Activated naive CD8-positive, alpha-beta T cell treated with anti-CD3 and anti-CD28 coated beads, Interleukin-2, amount 10 ng/mL, durations not matched to agents 7 days and 5 days (primary cell): ENCODE measurements at places on chromosomes 4 and X.

DNA sequence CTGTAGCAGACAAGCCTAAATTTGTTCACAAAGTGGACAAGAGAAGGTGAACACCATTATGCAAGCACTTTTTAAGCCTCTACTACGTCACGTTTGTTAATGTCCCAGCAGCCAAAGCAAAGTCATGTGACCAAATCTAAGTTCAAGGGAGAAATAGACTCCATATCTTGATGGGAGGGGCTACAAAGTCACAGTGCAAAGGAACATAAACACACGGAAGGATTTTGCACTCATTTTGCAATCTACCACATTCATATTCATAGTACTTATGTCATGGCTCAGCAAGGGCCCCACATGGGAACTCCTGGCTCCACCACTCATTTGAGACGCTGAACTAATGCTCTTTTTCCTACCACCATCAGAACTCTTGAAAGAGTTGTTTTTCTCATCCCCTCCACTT lies 139.0 kb upstream of the JADE1 start:
- no peaks in the 10 kb centered on the region for H3K36me3 ChIP-seq
- H3K27me3 ChIP-seq: no peaks in the 10 kb centered on the region
- no peaks in the 10 kb centered on the region for H3K4me1 ChIP-seq

DNA sequence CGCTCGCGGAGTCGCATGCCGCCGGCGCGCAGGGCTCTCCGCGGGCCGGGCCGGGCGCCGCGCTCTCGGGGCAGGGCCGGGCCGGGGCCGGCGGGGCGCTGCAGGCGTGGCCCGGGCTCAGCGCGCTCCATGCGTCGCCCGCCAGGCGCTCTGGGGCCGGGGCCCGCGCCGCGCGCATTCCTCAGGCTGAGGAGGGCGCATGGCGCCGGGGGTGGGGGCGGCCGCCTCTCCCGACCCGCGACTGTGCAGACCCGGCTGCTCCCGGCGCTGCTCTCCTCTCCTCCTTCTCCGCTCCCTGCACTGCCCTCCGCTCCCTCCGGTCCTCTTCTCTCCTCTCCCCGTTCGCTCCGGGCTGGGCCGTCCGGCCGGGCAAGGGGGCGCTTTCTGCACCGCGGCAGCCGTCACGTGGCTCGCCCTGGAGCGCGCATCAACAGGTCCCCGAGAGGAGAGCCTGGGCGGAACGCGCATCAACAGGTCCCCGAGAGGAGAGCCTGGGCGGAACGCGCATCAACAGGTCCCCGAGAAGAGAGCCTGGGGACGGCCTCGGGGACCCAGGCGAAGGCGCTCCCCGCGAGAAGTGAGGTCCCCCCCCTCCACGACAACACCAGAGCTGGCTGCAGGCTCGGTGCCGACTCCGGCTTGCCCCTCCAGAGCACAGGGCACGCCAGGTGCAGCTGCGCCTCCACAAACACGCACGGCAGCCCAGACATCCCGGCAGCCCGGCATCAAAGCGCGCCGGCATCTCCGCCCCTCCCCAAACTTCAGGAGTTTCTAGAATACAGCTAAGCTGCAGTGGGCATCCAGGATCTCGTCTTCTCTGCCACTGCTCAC lies 12.9 kb downstream of the PPP2R3B start:
- H3K27me3 ChIP-seq: peaks cover 44% of the 10 kb centered on the region
- DNase-seq: peak; percentile 59
- H3K27ac ChIP-seq: no peak overlapping the region
- H3K36me3 ChIP-seq: peaks cover 2% of the 10 kb centered on the region
- H3K4me1 ChIP-seq: peaks cover 20% of the 10 kb centered on the region

- H3K4me3 ChIP-seq: no peak overlapping the region
- H3K27me3 ChIP-seq: peaks cover 22% of the 10 kb centered on the region
- DNase-seq: no peak
- no peaks in the 10 kb centered on the region for H3K4me1 ChIP-seq
Observed at GRCh38 chr4:13640149-13640940, 12.8 kb upstream of the BOD1L1 start.

- H3K27ac ChIP-seq: no peak overlapping the region
- peaks cover 14% of the 10 kb centered on the region for H3K36me3 ChIP-seq
- no peak overlapping the region for H3K4me3 ChIP-seq
- H3K27me3 ChIP-seq: no peaks in the 10 kb centered on the region
- DNase-seq: no peak
Observed at GRCh38 chr4:169398316-169398715, 127.6 kb upstream of the SH3RF1 start.

DNA sequence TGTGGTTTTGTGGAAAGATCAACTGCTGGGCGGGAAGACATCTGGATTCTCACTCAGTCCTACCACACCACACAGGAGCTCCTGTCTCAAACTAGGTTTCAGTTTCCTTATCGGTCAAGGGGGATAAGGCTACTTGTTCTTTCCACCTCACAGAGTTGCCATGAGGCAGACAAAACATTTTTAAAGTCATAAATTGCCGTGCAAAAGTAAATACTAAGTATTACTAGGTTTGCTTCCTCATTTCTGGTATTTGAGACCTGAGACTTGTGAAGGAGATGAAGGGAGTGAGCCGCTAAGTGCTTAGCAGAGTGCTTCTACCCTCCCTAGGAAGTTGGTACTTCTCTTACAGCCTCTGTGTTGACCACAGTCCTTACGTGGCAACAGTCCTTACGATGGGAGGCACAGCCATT lies 1.5 kb downstream of the LAP3 start:
- peaks cover 24% of the 10 kb centered on the region for H3K36me3 ChIP-seq
- peak overlapping the region; percentile 99 for H3K27ac ChIP-seq

- no peak overlapping the region for H3K27ac ChIP-seq
- DNase-seq: no peak
- no peak overlapping the region for H3K4me3 ChIP-seq
- H3K27me3 ChIP-seq: peaks cover 3% of the 10 kb centered on the region
Observed at GRCh38 chr4:102089850-102090621, 255.2 kb downstream of the SLC39A8 start.

GRCh38 chr4:62377700-62378099 lies 1177.6 kb downstream of the ADGRL3 start:
- H3K4me3 ChIP-seq: no peak overlapping the region
- DNase-seq: no peak
- H3K27me3 ChIP-seq: no peaks in the 10 kb centered on the region
- no peak overlapping the region for H3K27ac ChIP-seq
- H3K36me3 ChIP-seq: no peaks in the 10 kb centered on the region

- no peak for DNase-seq
- no peak within 1 kb of the TSS for H3K27ac ChIP-seq
- H3K4me3 ChIP-seq: no peak within 1 kb of the TSS
- H3K27me3 ChIP-seq: peaks cover 16% of the 10 kb centered on the region
- H3K36me3 ChIP-seq: no peaks in the 10 kb centered on the region
- H3K4me1 ChIP-seq: no peaks in the 10 kb centered on the region
Observed at GRCh38 chr4:186554914-186555827, at the start of gene MTNR1A. MTNR1A (minus strand) TSS chr4:186555567; CDS start chr4:186555365, 202 bp downstream.

DNA sequence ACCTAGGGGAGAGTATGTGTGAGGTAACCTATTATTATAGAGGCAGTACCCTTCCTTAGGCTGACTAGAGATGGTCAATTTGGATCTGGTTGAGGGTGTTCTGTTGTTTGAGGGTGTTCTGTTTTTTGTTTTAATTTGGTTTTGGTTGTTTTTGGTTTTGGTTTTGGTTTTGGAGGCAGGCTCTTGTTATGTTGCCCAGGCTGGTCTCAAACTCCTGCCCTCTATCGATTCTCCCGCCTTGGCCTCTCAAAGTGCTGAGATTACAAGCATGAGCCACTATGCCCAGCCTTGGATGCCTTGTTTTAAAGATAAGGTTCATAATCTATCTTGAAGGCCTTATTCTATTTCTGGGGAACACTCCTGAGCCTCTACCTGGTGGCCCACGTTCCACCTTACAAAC lies 912 bp downstream of the CXorf65 start:
- no peak for DNase-seq
- H3K27me3 ChIP-seq: no peaks in the 10 kb centered on the region

DNA sequence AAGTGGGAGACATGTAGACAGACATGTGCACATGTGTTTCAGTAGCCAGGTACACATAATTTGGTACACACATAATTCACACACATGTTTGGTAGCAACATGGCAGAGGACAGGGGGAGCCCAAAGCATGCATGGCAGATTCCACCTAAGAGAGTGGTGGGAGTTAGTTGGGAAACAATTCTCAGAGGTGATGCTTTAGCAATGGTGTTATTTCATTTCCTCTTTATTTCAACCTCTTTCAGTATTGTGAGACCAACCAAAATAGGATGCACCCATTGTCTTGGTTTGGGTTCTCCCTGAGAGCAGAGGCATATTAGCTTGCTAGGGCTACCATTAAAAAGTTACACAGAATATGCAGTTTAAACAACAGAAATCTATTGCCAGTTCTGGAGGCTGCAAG lies 92.2 kb upstream of the ANXA3 start:
- H3K4me1 ChIP-seq: no peaks in the 10 kb centered on the region
- no peak overlapping the region for H3K27ac ChIP-seq

DNA sequence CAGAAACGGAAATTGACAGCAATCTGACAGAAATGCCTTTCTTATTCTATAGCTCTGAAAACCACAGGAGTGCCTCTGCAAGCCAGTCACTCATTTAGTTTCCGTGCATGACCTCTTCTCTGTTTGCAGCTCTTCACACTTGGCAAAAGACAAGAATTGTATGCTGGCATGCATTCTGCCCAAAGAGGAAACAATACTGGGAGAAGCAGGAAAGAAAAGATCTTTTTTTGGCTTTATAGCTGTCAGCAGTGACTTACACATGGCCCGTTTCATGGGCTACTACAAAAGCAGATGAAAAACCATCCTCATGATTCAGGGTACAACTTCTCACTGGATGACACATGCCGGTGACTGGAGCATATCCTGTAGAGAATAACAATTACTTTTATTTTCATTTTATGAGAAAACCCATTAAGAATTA lies 249.4 kb downstream of the ADAMTS3 start:
- H3K27me3 ChIP-seq: peaks cover 9% of the 10 kb centered on the region
- peaks cover 5% of the 10 kb centered on the region for H3K4me1 ChIP-seq
- peak overlapping the region; percentile 28 for H3K4me3 ChIP-seq
- no peak for DNase-seq

DNA sequence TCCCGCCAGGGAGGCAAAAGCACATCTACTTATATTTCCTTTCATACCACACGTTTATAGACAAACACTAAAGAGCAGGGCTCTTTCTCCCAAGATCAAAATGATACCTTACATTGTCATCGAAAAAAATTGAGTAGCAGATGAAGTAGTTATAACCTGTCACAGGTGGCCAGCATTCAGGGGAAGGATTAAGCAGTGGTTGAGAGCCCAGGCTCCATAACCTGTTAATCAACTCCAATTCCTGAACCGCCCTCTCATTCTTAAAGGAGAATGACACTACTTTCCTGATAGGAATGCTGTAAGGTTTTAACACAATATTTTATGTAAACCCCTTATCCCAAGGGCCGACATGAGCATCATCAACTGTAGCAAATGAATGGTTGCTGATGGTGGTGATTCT lies 268.9 kb upstream of the KCNIP4 start:
- H3K27me3 ChIP-seq: no peaks in the 10 kb centered on the region
- H3K4me1 ChIP-seq: no peaks in the 10 kb centered on the region
- H3K4me3 ChIP-seq: no peak overlapping the region

DNA sequence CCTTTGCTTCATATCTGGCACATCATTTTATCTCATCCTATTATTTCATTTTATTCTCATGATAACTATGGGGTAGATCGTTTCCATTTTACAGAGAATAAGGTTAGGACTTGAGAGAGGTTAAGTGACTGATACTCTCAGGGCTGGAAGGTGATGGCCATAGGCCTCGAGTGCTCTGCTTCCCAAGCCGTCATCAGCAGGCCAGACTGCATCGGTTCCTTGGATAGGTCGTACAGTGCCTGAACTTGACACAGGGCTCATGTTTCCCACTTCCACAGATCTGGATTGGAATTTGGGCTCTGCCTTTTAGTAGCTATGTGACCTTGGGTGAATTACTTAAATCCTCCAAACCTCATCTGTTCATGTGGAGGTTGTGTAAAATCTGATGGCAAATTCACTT lies 81.4 kb downstream of the TMEM131L start:
- DNase-seq: no peak
- no peak overlapping the region for H3K27ac ChIP-seq
- peaks cover 10% of the 10 kb centered on the region for H3K36me3 ChIP-seq
- peaks cover 6% of the 10 kb centered on the region for H3K4me1 ChIP-seq
- H3K4me3 ChIP-seq: no peak overlapping the region
- H3K27me3 ChIP-seq: no peaks in the 10 kb centered on the region

DNA sequence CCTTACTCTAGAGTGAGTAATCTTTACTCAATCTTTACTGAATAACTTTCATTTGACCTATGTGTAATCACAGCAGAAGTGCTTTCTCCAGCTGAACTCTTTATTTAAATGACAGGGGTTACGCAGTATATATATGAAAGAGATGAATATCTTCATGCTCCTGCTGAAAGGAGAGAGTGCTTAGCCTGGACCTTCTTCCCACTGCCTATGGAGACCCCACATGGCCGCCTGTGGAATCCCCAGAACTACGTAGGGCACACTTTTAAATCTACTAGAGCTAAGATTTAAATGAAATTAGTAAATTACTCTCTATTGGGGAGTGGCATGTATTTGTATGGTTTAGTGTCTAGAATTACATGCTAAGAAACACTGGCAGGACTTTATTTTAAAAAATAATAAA lies 391.2 kb downstream of the ANKRD50 start:
- H3K4me1 ChIP-seq: no peaks in the 10 kb centered on the region
- no peak overlapping the region for H3K27ac ChIP-seq
- H3K4me3 ChIP-seq: no peak overlapping the region

DNA sequence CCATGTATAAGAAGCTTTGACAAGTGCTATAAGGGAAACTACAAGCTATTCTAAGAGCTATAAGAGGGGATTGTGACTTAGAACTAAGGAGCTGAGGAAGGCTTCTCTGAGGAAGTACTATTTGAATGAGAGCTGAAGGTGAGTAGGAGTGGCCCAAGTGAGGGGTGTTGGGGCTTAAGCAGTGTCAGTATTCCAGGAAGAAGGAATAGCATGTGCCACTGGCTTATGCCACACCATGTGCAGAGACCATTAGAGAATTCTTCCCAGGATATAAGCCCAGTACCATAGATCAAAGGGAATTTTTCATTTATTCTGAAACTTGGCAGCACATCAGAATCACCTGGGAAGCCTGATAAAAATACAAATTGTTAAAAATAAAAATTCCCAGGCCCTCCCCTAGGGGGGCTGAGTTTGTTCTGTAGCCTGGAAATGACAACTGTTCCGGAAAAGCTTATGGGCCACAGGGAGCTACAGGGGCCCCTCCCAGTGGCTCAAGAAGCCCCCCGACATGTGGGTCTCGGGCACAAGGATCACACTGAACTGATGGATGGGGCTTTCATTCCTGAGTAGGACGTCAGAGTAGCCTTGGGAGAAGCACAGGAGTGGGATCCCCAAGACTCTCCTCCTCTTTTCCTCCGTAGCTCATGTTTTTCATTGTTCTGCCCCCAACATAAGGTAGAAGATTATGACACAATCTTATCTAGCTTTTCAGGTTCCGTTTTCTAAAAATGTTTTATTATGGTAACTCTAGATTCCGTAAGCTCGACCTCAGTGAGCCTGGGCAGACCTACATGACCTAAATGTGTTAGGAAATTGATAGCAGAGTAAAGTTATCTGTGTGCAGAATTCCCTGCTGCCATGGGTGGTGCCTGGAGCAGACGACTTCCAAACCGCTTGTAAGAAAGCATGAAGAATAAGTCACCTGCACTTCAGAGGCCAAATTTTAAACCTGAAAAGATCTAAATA lies 119.3 kb downstream of the AFF1 start:
- peaks cover 44% of the 10 kb centered on the region for H3K36me3 ChIP-seq
- H3K27me3 ChIP-seq: no peaks in the 10 kb centered on the region

GRCh38 chr4:15353207-15353606 lies 74.6 kb upstream of the C1QTNF7 start:
- no peak overlapping the region for H3K4me3 ChIP-seq
- DNase-seq: no peak
- H3K36me3 ChIP-seq: no peaks in the 10 kb centered on the region
- H3K27ac ChIP-seq: no peak overlapping the region
- peaks cover 8% of the 10 kb centered on the region for H3K4me1 ChIP-seq
